BE2C (cell line): ENCODE measurements at places on chromosomes 16 and 17.

GRCh38 chr17:49635121-49635520 is 42.8 kb downstream of the SPOP start:
- DNase-seq = no peak

DNA sequence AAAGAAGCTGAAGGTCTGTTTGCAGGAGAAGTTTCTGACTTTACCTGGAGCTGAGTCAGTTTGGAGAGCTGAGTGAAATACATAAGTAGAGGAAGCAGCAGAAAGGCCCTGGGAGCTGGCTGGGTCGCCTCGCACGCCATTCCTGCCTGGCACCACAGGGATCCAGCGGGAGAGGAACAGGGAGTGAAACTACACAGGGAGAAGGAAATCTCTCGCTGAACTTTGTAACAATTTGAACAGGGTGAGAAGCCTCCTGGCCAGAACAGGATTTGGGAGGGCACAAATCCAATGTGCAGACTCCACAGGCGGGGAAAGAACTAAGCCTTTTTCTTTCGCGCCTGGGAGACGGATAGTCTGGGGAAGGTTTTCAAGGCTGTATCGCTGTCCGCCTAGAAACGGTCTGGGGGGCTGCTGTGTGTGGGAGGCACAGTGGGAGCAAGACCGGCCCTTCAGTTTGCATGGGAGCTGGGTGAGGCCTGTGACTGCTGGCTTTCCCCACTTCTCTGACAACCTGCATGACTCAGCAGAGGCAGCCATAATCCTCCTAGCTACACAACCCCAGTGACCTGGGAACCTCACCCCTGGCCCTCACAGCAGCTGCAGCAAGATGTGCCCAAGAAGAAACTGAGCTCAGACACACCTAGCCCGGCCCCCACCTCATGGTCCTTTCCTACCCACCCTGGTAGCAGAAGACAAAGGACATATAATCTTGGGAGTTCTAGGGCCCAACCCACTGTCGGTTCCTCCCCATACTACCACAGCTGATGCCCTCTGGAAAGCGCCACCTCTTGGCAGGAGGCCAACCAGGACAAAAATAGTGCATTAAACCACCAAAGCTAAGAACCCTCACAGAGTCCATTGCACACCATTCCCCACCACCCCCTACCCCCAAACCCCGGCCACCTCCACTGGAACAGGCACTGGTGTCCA is 778.6 kb downstream of the KCNJ2 start:
- DNase-seq = peak; percentile 19

DNA sequence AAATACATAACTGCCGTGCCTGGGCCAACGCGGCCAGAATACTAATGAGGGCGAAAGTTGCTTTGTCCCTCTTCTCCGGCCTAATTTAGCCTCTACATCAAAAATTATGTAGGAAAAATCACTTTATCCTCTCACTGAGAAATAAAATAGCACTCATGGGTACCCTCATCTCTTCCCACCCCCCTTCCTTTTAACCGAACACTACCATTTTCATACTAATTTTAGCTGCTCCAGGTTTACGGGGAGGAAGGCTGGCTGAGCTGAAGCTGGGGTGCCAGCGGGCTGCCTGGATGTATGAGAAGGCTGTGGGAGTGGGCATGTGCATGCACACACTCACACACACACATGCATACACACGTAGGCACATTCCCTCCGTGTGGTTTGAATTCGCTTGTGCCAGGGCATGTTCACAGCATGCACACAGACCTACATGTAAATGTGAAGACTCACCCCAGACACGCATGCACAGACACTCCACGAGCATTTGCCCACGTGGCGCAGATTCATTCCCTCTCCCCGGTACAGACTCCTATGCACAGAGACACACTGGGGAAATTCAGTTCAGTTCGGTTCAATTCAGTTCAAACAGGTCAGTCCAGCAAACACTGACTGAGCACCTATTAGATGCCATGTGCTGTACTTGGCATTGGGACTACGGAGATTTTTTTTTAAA is 145.1 kb downstream of the MRM1 start:
- DNase-seq = no peak

- no peak for DNase-seq
Measured at GRCh38 chr16:70615945-70616344, 30.4 kb upstream of the IL34 start.

DNA sequence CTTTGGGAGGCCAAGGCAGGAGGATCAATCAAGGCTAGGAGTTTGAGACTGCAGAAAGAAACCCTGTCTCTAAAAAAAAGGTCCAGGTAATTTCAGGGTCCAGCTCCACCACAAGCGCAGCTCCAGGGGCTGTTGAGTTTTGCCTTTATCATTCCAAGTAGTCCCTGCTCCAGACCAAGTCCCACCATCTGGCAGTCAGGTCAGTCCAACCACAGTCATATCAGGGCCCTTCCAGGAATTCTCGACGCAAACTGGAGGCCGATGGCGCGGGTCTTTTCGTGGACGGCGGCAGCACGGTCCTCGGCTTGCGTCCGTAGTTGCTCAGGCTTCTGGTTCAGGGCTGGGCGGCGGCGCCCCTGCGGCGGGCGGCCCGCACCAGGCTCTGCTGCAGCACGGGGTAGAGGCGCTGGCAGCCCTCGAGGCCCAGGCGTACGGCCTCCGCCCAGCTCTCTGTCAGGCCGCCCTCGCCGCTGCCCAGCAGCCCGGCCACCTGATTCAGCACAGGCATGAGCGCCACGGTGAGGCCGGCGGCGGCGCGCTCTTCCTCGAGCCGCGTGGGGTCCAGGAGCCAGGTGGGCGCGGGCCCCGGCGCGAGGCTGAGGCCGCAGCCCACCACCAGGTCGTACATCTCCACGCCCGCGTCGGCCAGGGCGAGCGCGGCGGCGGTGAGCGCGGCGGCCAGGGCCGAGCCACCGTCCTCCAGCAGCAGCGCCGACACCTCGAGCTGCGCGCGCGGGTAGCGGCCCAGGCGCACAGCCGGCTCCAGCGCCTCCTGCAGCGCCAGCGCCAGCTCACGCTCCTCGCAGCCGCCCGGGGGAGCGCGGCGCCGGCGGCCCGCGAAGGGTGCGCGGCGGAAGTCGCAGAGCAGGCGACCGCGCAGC is 752 bp downstream of the EXOSC6 start:
- peak; percentile 55 for DNase-seq

DNA sequence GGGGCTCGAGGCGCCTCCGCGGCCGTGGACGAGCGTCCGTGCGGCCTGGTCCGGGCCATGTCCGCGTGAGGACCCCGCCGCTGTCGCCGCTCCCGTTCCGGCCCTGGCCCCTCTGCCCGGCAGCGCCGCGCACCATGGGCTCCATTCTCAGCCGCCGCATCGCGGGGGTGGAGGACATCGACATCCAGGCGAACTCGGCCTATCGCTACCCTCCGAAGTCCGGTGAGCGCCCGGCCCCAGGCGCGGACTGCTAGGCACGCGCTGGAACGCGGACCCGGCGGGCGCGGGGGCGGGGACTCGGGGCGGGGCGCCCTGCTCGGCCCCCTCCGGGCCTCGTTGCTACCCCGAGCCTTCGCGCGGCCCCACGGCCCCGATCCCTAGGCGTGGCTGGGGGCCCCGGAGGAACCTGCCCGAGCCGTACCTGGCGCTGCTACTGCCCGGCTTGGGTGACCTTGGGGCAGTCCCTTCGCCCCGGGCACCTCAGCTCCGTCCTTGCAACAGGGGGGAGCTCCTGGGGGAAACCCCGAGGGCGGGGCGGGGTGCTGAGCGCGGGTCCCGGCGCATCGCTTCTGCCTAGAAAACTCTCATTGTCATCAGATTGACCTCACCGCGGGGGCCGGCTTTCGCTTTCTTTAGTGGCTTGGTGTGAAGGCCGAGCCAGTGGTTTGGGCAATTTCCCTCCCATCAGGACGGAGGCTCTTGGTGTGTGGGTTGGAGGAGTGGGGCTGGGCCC is 367 bp downstream of the MGRN1 start:
- peak; percentile 49 for DNase-seq

- peak; percentile 77 for DNase-seq
Measured at GRCh38 chr16:10981697-10982216, 37.4 kb downstream of the CLEC16A start.

DNA sequence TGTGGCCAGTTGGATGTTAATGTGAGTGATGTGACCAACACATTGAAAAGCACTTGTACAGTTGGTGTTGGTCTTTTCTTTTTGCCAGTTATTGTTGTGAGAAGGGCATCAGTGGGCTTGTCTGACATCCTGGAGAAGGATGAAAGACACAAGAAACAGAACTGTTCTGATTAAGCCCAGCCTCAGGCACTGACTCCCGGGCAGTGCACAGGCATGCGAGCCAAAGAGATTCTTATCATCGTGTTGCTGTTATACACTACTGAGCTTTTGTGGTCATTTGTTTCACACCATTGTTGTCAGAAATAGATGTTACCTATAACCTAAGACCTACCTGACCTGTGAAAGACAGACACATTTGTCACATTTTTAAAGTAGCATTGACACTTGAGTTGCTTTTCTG is 236.8 kb upstream of the CA10 start:
- peak; percentile 21 for DNase-seq

GRCh38 chr17:8326511-8327302 is 12.9 kb upstream of the ODF4 start:
- peak; percentile 34 for DNase-seq

DNA sequence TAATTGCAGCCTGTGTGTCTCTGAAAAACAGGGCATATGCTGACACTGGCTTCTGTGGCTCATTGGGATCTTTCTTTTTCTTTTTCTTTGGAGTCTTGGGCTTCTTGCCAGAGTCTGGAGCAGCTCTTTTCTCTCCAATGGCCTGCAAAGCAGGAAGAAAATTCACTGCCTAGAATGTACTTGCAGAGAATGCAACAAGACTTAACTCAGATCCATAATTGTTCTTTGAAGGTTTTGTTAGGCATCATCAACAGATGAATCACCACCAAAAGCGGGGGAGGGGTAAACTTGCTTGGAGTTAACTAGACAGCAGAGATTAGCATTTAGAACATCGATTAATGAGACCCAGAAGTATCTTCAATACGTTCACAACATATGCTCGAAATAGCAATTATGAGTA is 100.9 kb downstream of the TOX3 start:
- peak; percentile 47 for DNase-seq

- no peak for DNase-seq
Measured at GRCh38 chr16:87393680-87394055, 1.5 kb downstream of the MAP1LC3B start.

GRCh38 chr17:74513987-74514631 is 17.2 kb downstream of the CD300LB start:
- peak; percentile 25 for DNase-seq

GRCh38 chr16:9499941-9500593 is 408.6 kb downstream of the HAPSTR1 start:
- DNase-seq = no peak

DNA sequence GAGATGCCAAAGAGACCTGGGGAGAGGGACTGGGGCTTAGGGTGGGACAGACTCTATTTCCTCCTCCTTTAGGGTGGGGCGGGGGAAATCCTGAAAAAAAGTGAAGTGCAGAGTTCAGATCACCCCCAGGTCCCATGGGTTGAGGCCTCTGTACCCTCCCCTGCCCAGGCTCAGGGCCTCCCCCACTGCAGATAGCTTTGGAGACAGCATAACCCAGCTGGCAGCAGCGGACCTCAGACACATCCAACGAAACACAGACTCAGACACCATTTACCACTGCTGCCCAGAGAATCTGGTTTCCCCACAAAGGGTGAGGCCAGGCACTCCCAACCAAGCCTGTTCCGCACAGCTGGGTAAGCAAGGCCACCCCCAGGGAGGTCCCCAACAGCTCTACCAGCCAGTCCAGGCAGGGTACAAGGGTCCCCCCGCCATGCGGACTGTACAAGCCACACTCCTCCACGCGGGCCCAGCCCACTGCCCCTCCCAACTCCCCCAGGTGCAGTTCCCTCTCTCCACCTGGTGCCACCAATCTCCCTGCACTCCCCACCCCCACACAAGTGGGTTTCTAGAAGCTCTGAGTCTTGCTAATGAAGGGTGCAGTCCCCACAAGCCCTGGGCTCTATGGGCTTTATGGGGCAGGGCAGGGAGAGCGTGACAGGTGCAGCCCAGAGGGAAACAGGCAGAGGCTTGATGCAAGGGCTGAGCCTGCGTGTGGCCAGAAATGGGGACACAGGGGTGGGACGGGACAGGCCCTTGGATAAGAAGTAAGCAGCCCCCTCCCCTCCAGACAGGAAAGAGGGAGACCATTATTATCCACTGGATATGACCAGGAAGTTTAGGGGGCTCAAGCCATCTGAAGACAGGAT is 8.9 kb downstream of the RHBDF2 start:
- DNase-seq = no peak

- DNase-seq = no peak
Measured at GRCh38 chr17:55561316-55561972, 50.2 kb upstream of the SMIM36 start.

- no peak for DNase-seq
Measured at GRCh38 chr17:80347536-80347935, 67.4 kb upstream of the ENDOV start.

DNA sequence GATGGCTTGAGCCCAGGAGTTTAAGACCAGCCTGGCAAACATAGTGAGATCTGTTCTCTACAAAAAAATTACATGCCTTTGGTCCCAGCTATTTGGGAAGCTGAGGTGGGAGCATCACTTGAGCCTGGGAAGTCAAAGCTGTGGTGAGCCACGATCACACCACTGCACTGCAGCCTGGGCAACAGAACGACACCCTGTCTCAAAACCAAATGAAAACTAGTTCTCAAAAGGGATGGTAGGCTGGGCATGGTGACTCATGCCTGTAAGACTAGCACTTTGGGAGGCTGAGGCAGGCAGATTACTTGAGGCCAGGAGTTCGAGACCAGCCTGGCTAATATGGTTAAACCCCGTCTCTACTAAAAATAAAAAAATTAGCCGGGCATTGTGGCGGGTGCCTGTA is 31.1 kb downstream of the PPM1D start:
- DNase-seq = no peak

DNA sequence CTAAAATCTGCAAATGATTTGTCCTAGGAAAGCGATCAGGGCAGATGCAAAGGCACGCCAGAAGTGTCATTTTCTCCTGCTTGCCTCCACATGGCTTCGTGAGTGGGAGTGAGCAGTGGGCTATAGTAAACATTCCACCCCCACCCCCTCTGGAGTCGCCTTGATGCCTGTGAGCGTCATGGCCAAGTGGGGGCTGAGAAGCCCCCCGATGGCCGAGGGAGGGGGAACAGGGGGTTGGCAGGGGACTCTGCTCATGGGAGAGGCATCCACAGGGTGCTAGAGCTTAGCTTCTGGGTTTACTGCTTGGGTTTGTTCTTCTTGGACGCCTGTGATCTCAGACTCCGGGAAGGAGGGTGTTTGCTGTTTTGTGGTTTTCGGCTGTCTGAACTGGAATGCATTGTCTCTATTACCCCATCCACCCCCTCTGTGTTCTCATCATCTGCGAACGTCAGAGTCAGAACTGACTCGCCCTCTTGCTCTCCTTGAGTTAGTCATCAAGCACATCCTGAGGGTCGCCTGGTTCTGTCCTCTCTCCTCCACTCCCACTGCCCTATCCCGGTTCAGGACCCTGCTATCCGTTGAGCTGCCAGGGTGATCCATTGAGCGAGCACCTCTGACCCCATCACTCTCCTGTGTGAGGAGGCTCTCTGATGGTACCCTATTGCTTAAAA is 15.4 kb downstream of the TNS4 start:
- no peak for DNase-seq

- DNase-seq = no peak
Measured at GRCh38 chr16:53598511-53599275, 95.7 kb upstream of the AKTIP start.

GRCh38 chr16:11964761-11965551 is at the start of gene TNFRSF17:
TSS of gene TNFRSF17 (plus strand) at chr16:11965210. CDS start at chr16:11965325, 115 bp downstream.
- DNase-seq = no peak
